ENCODE measurements at places on chromosomes 16 and 17. TPM values are rescaled to one million over a fixed set of nuclear protein-coding genes. Genes with fewer than 3 reads are reported as not detected.

NOXO1 gene
- total RNA-seq, result not detected

DNA sequence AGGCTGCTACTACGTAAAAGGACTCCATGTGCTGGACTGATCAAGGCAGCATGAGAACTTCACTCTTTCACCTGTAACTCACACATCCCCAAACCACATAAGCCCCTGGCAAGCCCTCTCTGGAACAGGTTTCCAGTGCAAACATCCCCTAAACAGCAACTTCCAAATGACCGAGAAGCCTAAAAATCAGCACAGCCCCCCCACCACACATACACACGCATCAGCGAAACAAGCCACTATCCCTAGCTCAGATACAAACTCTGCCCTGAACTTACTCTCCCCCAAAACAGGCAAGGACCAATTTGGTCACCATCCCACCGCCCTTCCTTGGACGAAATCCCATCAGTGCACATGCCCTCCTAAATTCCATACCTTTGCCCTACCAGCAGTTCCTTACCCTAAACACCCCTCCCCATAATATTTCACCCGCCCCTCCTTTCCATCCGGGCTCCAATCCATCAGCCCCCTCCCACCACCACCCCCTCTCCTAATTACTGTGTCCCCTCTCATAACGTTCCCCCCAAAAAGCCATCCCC lies 735 bp downstream of the LSM12 start:
- H3K4me3 ChIP-seq, result peak overlapping the region; percentile 97
- H3K36me3 ChIP-seq, result peaks cover 17% of the 10 kb centered on the region
- DNase-seq, result no peak
- peak overlapping the region; percentile 89 for H3K27ac ChIP-seq
- peaks cover 42% of the 10 kb centered on the region for H3K4me1 ChIP-seq
- no peaks in the 10 kb centered on the region for H3K27me3 ChIP-seq

OR1D5 gene
- total RNA-seq, result not detected

CDRT4 gene
- 34.0 TPM for total RNA-seq

DNA sequence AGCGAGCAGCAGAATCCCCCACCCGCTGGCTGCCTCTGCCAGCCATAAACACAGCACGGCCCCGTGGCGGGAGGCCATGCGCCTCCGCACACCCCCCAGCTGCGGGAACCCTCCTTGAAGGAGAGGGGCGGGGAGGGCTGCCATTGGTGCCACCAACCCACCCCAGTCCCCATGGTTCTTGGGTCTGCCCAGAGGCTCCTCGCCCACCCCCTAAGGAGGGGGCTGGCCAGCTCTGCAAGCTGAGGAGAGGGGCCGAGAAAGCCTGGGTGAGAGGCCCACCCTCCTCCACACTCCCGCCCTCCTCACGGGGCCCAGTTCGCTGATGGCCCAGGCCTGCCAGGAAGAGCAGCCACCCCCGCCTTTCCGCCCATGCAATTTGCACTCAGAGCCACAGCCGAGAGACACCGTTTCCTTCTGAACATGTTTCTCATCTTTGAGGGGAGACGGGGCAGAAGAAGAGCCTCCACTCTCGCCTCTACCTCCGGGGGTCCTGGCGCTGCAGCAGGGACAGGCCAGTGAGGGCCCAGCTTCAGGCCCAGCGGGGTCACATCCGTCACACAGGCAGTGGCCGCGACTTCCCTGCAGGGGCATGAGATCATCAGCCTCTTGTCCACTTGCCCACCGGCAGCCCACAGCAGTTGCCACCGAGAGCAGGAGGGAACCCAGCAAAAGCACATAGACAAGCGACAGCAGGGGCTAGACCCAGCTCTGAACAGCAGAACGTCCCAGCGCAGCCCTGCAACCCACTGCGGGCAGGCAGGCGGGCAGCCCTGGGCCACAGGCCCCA lies 23.0 kb downstream of the KATNB1 start:
- no peaks in the 10 kb centered on the region for H3K36me3 ChIP-seq
- no peaks in the 10 kb centered on the region for H3K27me3 ChIP-seq
- H3K4me1 ChIP-seq, result peaks cover 6% of the 10 kb centered on the region
- DNase-seq, result no peak
- no peak overlapping the region for H3K27ac ChIP-seq

TEX14 gene
- total RNA-seq, result 0.22 TPM

CHAD gene
- total RNA-seq, result not detected

CCNF gene
- total RNA-seq, result 36.1 TPM

IRX5 gene
- not detected for total RNA-seq

DNA sequence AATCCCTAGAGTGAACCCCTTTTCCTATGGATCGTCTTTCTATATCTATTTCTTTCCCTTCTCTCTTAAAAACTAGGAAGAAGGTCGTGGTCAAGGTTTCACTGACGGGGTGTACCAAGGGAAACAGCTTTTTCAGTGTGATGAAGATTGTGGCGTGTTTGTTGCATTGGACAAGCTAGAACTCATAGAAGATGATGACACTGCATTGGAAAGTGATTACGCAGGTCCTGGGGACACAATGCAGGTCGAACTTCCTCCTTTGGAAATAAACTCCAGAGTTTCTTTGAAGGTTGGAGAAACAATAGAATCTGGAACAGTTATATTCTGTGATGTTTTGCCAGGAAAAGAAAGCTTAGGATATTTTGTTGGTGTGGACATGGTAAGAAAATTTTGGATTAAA lies 9.6 kb downstream of the CYLD start:
- no peak overlapping the region for H3K27ac ChIP-seq
- no peak for DNase-seq
- no peaks in the 10 kb centered on the region for H3K27me3 ChIP-seq
- H3K4me1 ChIP-seq, result peaks cover 20% of the 10 kb centered on the region
- H3K36me3 ChIP-seq, result peaks cover 23% of the 10 kb centered on the region
- H3K4me3 ChIP-seq, result no peak overlapping the region

RCVRN gene
- total RNA-seq, result not detected

GRCh38 chr17:82200743-82201497 lies 11.7 kb downstream of the CCDC57 start:
- peak overlapping the region; percentile 58 for H3K4me3 ChIP-seq
- peaks cover 4% of the 10 kb centered on the region for H3K36me3 ChIP-seq
- no peaks in the 10 kb centered on the region for H3K27me3 ChIP-seq
- H3K4me1 ChIP-seq, result peaks cover 35% of the 10 kb centered on the region
- H3K27ac ChIP-seq, result peak overlapping the region; percentile 69

NPIPA3 gene
- total RNA-seq, result not detected

HEXIM2 gene
- total RNA-seq, result 6.1 TPM

CES5A gene
- not detected for total RNA-seq

DNA sequence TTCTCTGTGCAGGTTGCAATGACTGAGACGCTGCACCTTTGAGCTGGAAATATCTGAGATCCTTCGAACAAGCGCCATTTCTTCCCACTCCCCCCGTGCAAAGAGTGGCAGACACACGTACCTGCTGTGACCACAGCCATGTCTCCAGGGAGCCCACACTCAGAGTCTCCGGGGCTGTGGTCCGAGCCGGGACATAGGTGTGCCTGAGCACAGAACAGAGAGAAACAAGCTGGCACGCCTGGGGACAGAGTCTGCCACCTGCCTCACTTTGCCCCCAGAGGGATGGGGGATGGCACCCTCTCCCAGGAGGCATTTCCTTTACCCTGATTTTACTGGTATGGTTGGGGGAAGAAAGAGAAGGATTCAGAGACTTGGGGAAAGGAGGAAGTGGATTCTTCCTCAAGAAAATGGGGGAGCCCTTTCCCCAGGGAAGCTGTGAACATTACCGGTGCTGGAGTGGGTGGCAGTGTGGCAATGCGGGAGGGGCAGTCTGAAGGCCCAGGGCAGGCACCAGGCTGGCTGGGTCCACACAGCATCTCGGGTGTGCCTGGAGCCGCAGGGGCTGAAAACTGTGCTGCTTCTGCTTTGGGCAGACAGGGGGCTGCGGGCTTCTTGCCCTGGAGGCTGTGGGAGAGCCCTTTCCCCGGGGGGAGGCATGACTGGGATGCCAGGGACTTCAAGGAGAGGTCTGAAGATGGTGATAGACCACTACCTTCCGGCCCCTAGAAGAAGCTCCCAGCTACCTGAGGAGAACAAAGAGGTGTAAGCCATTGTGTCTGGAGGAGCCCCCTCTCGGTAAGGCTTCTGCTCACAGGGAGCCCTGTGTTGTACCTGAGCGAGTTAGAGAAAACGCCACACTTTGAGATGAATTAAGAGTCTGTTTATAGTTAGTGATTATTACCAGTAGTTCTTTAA lies 6.6 kb upstream of the PIK3R6 start:
- H3K4me1 ChIP-seq, result peaks cover 27% of the 10 kb centered on the region
- H3K27me3 ChIP-seq, result no peaks in the 10 kb centered on the region
- H3K4me3 ChIP-seq, result no peak overlapping the region
- DNase-seq, result no peak
- no peak overlapping the region for H3K27ac ChIP-seq

- H3K4me3 ChIP-seq, result peak overlapping the region; percentile 85
- H3K27ac ChIP-seq, result peak overlapping the region; percentile 82
- H3K4me1 ChIP-seq, result peaks cover 44% of the 10 kb centered on the region
- H3K36me3 ChIP-seq, result no peaks in the 10 kb centered on the region
- peak; percentile 75 for DNase-seq
- H3K27me3 ChIP-seq, result no peaks in the 10 kb centered on the region
Observed at GRCh38 chr17:77374170-77374936, 233.6 kb downstream of the SEC14L1 start.

DNA sequence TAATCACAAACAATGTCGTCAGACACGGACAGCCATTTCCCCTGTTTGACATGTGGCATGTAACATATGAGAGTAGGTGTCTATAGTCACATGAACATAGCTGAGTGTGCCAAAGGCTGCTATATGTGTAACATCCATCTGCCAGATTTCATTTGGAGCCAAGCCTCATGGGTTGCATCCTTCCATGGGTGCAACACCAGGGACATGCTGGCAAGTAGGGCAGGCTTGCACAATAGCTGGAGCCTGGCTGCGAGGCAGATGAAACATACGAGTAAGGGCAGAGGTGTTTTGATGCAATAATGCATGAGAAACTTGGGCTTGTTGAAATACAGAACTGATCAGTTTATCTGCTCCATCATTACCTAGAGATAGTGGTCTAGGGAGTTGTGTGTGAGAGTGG lies 9.0 kb upstream of the ZNF689 start:
- no peaks in the 10 kb centered on the region for H3K27me3 ChIP-seq
- no peak for DNase-seq
- peaks cover 2% of the 10 kb centered on the region for H3K4me1 ChIP-seq
- no peaks in the 10 kb centered on the region for H3K36me3 ChIP-seq
- no peak overlapping the region for H3K4me3 ChIP-seq
- H3K27ac ChIP-seq, result no peak overlapping the region

DNA sequence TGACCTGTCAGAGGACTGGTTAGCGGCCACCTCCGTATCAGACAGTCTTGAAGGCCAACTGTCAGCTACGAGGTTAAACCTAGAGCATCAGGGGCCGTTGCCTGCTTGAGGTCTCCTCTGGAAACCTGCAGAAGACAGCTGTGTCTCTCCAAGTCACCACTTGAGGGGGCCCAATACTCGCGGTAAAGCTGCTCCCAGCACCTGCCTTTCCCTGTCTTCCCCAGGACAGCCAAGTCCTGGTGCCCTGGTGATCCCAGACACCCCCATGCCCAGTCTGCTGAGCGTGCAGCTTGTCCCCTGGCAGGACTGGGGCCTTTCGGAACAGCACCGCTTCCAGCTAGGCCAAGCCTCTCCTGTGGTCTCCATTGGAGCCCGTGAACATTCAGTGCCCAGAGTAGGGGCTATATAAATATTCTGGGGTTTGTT lies 80.1 kb downstream of the DNAH17 start:
- no peak overlapping the region for H3K4me3 ChIP-seq
- no peaks in the 10 kb centered on the region for H3K27me3 ChIP-seq
- DNase-seq, result no peak

DNA sequence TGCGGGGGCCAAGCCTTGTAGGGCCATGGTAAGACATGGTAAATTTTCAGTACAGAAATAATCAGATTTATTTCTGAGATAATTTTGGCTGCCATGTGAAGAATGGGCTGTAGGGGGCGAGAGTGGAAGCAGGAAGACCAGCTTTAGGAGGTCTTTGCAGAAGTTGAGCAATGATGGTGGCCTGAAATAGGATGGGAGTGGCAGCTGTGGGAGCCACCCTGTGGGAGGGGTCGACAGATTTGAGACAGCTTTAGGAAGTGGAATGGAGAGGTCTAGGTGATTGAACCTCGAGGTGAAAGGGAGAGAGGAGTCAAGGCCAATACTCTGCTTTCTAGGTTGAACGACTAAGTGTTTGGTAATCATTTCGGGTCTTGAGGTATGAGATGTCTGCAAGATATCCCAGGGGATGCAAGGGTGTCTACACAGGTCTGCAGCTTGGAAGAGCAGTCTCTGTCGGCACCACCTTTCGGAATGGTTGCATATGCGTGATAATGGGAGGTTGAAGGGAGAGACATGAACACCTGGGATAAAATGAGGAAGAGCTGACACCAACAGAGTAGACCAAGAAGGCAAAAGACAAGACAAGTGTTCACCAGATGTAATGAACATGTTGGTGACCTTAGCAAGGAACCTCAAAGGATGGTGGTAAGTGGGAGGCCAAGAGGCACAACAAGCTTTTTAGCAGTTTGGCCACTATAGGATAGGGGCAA lies 4.2 kb upstream of the ATXN7L3 start:
- H3K36me3 ChIP-seq, result peaks cover 7% of the 10 kb centered on the region
- peaks cover 37% of the 10 kb centered on the region for H3K4me1 ChIP-seq
- H3K27me3 ChIP-seq, result no peaks in the 10 kb centered on the region
- H3K27ac ChIP-seq, result peak overlapping the region; percentile 96
- no peak overlapping the region for H3K4me3 ChIP-seq
- no peak for DNase-seq

GRCh38 chr17:73187203-73187769 lies 5.6 kb upstream of the COG1 start:
- no peak overlapping the region for H3K4me3 ChIP-seq
- no peaks in the 10 kb centered on the region for H3K27me3 ChIP-seq
- DNase-seq, result peak; percentile 18
- peaks cover 7% of the 10 kb centered on the region for H3K4me1 ChIP-seq
- H3K36me3 ChIP-seq, result no peaks in the 10 kb centered on the region

Measured in natural killer cell treated with Interleukin-12 subunit alpha and Interleukin-12 subunit beta and Interleukin-15 and Interleukin-18, amount 100 ng/mL, for 72 hours (primary cell).